ENCODE measurements at places on chromosomes 5 and 9.

- no peak for DNase-seq
These were observed 8.2 kb upstream of the IRF1 start for GRCh38 chr5:132498686-132499271.

- no peak for DNase-seq
These were observed 17.8 kb upstream of the ZNF618 start for GRCh38 chr9:113858282-113858681.

DNA sequence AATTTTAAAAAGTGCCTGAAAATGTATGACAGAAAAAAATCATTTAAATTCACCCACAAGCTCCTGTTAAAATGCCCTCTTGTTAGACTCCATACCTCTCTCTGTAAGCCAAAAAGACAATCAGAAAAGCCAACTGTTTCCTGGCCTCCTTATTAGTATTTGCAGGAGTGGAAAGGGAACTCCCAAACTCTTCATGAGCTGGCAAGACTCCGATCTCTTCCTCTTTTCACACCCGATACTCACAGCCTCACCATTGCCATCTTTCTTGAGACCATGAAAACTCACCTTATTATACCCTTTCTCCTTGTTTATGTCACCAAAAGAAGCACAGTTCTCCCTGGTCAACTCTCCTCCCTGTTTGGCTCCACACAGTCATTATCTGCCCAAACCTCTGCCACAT lies 197.8 kb downstream of the DMAC1 start:
- DNase-seq, result no peak

DNA sequence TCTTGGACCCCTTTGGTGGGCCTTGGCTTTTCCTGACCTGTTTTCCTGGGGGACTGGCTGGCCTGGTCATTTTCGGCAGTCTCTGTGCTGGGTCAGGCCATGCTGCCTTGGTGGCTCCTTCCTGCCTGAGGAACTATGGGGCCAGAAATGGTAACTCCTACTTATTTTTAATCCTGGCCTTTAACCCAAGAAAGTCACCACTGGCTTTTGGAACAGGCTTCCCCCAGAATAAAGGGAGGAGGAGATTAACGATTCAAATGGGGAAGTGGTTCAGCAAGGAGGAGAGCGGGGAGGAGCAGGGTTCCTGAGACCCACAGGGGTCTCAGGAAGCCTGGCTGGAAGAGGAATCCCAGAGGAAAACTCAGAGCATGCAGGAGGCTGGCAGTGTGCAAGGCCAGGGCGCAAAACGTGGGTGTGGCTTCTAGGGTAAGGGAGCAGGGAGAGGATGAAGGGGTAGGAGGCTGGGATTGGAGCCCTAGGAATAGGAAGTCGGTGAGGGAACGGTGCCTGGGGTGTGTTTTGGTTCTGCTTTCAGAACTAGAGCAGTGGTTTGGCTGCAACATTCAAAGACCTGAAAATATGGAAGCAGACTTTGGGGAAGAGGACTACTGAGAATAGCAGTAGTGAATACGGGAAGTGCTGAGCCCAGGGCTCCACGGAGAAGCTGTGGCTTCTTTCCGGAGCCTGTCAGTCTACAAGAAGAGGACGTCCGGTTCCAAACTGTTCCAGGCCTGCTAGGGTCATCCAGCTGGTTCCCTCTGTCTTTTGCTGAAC lies 271.1 kb upstream of the KLF4 start:
- DNase-seq, result no peak

- DNase-seq, result no peak
These were observed 3.8 kb upstream of the STPG3 start for GRCh38 chr9:137247135-137247915.

- DNase-seq, result no peak
These were observed 2.8 kb downstream of the ST6GALNAC6 start for GRCh38 chr9:127896395-127897192.

- no peak for DNase-seq
These were observed 30.1 kb downstream of the ADAMTSL2 start for GRCh38 chr9:133564451-133565116.

GRCh38 chr9:128470560-128470959 lies 14.8 kb downstream of the ODF2 start:
- DNase-seq, result no peak

- DNase-seq, result no peak
These were observed 21.6 kb upstream of the CLPTM1L start for GRCh38 chr5:1366514-1366913.

DNA sequence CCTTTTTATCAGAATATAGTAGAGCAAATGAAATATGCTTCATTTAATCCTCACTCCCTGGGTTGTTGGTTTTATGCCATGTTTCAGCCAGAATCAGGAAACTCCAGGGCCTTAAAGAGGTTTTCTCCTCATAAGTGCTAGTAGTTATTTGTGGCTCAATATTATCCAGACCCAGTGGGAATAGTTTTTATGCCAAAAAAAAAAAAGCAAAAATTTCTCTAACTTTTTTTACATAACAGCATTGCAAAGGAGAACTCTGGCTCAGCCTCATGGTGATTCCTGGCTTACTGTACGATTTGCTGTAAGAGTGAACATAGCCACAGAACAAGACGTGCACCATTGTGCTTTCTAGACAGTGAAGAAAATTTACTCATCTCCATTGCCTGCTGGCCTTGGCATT lies 232.5 kb downstream of the PJA2 start:
- no peak for DNase-seq

DNA sequence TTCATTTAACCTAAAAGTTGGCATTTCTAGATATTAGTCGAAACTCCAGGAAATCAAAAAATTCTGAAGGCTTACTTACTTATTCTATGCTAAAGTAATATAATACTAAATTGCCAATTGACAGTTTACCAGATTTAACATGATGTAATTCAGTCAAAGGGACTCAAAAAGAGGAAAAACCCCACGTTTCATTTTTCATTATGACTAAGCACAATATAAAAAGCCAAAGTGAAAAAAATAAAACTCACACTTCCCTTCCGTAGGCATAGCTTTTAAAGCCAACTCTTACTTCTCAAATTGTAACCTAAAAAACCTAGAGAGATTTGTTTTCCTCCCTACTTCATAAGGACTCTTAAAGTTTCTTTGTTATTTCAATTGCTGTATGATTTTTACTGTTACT lies 146.6 kb downstream of the RAPGEF6 start:
- no peak for DNase-seq

DNA sequence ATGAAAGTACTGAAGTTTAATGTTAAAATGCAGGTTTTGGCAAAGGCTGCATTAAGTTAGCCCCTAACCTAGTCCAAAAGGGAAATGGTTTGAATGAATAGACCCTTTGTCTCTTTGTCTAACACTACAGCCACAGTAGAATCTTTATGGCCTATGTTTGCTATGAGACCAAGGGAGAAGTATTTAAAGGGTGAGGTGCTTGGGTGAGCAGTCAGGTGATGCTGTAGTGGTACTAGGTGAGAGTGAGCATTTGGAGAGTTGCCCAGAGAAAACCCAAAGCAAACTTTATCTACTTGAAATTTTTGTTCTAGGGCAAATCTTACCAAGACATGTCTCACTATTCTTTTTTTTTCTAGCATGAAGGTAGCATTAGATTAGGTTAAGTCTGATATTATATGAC lies 1961.4 kb upstream of the WWC1 start:
- no peak for DNase-seq

GRCh38 chr9:100601216-100601615 lies 23.3 kb downstream of the CAVIN4 start:
- DNase-seq, result peak; percentile 30

DNA sequence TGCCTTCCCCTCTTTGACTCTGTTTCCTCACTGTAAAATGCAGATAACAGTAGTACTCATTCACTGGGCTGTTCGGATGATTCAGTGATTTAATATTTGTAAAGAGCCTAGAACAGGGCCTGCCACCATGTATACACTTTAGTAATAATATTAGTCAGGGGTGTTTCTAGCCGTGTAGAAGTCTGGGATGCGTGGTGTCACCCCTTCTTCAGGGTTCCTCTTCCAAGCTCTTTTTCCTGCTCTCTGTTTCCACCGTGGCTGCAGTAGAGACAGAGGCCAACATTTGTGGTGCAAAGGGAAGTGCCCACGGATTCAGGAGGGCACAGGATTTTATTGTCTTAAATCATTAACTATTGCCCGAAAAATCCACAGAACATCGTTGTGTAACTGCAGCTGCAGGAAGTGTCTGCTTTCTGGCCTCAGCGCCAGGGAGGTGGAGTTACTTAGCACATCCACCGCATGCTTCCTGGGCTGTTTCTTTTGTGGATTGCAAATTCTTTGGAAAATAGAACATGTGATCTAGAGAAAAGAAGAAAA lies 61.7 kb downstream of the TRIO start:
- no peak for DNase-seq

- no peak for DNase-seq
These were observed 202.8 kb upstream of the TAS2R1 start for GRCh38 chr5:9832921-9833320.

GRCh38 chr5:6448622-6449464 lies at the start of gene UBE2QL1:
TSS of gene UBE2QL1 (plus strand) at chr5:6448859. CDS start at chr5:6448894, 35 bp downstream.
- DNase-seq, result no peak

DNA sequence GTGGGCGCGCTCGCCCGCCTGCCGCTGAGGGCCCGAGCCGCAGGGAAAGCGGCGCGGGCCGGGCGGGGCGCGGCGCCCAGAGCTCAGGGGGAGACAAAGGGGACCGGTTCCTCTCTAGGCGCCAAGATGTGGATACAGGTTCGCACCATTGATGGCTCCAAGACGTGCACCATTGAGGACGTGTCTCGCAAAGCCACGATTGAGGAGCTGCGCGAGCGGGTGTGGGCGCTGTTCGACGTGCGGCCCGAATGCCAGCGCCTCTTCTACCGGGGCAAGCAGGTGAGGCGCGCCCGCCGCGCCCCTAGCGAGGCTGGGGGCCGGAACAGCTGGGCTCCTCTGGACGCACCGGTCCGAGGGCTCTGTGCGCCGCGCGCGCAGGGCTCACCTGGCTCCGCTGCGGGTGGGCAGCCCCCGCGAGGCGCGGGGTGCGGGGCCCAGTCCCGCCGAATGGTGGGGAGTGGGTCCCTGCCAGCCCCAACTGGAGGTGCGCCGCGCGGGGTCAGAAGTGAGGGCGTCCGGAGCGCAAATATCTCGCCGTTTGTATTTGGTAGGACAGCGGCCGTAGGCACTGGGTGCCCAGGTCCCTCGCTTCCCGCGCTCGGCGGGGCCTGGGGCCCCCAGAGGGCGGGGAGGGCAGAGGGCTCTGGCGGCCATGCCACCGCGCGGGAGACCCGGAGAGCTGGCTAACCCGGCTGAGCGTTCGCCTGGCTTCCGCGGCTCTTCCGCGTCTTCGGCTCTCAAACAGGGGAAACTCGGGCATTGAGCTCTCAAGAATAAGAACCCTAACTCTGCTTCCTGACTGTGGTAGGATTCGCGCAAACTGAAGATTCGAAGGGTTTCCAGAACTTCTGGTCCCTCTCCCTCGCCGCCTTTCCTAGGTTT lies 607 bp downstream of the UHRF2 start:
- DNase-seq, result peak; percentile 42

- DNase-seq, result no peak
These were observed 412.2 kb upstream of the CDH9 start for GRCh38 chr5:27450607-27451006.

- DNase-seq, result no peak
These were observed 9.8 kb upstream of the CPEB4 start for GRCh38 chr5:173878224-173878967.

GRCh38 chr5:96868603-96869371 lies 7.5 kb upstream of the ERAP2 start:
- DNase-seq, result peak; percentile 65

GRCh38 chr5:73388306-73388684 lies 60.3 kb downstream of the FOXD1 start:
- DNase-seq, result no peak

GRCh38 chr9:122446819-122447484 lies 30.8 kb downstream of the OR1J1 start:
- DNase-seq, result no peak

DNA sequence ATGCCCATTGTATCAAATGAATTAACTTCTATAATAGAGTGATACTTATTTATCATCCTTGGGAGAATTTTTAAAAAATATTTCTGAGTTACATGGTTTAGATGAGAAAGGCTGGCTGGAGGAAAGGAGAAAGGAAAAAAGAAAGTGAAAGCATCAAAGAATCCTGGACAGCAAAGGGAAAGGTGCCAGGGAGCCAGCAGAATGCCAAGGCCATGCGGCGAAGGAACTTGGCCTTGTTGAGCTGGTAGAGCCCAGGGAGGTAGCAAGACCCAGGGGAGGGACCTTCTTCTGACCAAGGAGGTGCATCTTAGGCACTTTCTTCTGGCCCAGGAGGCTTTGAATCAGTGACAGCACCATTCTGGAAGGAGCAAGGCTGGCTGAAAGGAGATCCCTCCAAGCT lies 240.5 kb downstream of the ENC1 start:
- DNase-seq, result no peak

GRCh38 chr5:151243127-151243526 lies 9.9 kb upstream of the GM2A start:
- no peak for DNase-seq

GRCh38 chr5:146529984-146530383 lies 14.0 kb upstream of the GPR151 start:
- no peak for DNase-seq

DNA sequence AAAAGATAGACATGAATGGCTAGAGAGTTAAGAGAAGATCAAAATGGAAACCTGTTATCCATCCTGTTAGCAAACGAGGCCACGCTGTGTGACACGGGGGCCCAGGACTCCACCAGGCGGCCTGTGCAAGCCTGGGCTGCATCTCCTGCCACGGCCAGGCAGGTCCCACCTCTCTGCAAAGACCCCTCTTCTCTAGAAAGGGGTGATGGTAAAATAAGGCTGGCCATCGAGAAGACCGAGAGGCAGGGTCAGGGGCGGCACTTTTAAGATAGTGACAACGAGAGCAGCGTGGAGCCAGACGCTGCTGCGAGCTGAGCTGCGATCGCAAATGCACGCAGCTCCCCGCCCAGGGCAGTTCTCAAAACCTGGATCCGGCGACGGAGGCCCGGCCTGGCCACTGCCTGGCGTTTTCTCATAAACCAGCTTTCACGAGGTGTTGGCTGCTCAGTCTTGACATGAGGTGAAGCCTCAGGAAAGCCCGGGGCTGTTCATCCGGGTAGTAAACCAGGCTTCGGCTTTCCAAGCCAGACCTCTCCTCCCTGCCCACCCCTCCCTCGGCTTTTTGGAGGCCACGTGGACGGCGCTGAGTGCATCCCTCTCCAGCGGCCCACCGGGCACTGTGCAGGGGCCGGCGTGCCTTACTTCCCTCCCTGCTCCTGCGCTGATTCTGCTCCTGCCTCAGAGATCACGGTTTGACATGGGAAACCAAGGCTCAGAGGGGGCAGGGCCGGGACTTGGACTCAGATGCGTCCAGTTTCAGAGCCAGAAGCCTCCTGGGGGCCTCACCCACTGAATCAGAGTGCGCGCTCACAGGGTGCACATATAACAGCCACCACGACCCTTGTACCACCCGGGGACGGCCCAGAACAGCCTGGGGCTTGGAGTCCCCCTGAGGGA lies 151.6 kb upstream of the PHYKPL start:
- DNase-seq, result no peak

- DNase-seq, result no peak
These were observed 32.6 kb downstream of the SSBP2 start for GRCh38 chr5:81718300-81718699.

GRCh38 chr5:2375757-2376250 lies 375.7 kb downstream of the IRX2 start:
- DNase-seq, result no peak

DNA sequence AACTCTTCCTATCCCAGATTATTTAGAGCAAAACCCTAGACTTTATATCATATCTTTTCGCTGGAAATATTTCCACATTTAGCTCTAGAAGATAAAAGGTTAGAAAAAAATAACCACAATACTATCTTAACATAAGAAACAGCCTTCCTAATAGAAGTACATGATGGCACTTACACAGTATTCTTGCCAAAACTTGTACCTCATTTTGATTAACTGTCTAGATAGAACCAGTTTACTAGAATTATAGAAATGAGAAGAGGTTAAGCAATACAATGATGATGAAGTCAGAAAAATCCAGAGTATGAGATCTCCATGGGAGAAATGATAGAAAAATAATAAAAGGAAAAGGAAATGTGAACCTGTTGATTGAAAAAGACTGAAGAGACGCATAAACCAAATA lies 63.1 kb downstream of the SLC12A2 start:
- no peak for DNase-seq
